ENCODE measurements at places on chromosomes 2 and 18.

DNA sequence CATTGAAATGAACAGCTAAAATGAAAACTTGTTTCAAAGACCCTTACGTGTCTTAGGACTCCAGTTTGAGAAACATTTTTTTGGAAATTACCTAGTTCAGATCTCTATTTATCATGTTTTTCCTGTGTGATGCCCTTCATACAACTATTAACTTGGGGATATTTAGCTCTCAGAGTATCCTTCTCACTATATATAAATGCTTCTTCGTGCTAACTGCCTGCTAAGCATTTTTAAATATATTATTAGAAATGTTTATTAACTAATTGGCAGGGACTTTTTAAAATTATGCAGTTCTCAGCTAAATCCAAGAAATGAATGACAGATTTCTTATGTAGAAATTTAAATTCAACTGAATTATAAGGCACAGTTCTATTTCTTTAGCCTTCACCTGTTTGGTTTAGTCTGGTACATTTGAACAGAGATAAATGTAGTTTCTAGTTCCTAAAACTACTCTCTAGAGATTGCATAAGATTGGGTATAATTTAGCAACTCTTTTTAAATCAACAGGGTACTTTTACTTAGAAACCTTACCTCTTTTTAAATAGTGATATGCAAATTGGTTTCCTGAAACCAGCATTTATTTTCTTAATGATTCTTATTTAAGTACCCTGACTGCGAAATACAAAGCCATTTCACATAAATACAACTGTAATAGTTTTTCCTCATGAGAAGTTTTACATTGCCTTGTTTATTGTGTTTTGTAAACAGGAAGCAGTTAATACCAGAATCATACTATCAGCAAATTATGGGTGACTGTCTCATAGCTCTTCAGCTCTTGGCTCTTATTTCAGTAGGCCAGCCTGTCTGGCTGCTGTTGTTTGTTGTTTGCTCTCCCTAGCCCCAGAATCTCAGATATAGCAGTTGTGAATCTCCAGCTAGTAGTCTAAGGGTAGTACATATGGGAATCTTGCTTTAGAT is 140.7 kb downstream of the PTRHD1 start:
- DNase-seq: no peak

DNA sequence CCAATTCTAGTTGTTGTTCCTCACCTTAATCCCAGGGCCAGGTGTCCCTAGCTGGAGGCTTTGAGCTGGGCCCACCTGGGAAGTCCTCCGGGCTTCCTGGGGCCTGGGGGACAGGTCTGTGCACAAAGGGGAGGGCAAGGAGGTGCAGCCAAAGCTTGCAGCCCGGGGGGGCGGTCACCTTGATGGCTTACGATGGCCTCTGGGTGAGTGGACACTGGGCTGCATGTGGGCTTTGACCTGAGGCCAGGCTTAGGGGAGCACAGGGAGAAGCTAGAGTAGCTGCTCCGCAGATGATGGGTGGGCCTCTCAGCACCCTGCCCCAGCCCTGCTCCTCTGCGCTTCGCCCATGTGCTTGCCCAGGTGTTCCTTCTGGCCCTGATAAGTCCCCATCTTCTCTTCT is 41.8 kb upstream of the HAAO start:
- DNase-seq: no peak

GRCh38 chr18:57561261-57561660 is 25.2 kb downstream of the FECH start:
- no peak for DNase-seq

- no peak for DNase-seq
These were observed 87.9 kb downstream of the ZEB2 start for GRCh38 chr2:144431998-144432397.

GRCh38 chr18:1037776-1038175 is 133.1 kb downstream of the ADCYAP1 start:
- no peak for DNase-seq

GRCh38 chr2:235402422-235402821 is 91.4 kb upstream of the AGAP1 start:
- DNase-seq: no peak
